ENCODE measurements at places on chromosomes 3 and 15.

DNA sequence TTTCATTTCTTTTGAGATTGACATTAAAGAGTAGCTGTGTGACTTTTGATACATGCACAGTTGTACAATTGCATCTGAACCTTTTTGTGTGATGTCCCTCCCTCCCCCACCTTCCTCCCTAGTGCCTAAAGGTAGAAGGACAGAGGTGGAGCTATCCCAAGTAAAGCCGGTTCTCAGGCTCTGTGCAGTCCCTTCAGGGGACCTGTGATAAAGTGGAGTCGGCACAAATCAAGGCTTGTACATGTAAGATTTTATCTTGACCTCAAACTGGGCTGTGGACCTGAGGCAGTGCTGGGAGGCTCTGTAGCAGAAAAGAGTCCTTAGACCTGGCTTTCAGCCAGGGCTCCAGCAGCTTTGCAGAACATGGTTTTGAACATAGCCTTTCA is 55.5 kb upstream of the CMTM7 start:
- DNase-seq: no peak

DNA sequence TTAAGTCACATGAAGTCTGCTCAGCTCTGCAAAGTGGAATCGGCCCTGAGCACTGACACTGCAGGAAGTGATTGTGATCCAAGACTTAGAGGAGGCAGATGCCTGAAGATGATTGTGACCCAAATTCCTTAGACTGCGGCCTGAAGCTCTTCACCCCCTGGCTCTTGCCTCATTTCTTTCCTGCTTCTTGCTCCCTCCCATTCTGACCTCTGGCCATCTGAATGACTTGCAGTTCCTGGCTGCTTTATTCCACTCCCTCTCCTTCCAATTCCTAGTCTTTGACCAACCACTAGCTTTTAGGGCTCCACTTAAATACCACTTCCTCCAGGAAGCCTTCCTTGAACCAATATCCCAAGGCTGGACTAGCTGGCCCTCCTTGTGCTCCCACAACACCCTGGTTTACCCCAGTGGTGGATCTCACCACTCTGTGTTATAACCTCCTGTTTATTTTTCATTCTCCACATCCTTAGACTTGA is 9.9 kb upstream of the EPB42 start:
- no peak for DNase-seq

- DNase-seq: no peak
These were observed 347.9 kb downstream of the NR2F2 start for GRCh38 chr15:96678386-96678785.

GRCh38 chr3:151895478-151896241 is 22.2 kb downstream of the SUCNR1 start:
- no peak for DNase-seq

GRCh38 chr3:23019596-23020300 is 183.4 kb upstream of the UBE2E2 start:
- DNase-seq: no peak

GRCh38 chr3:13379201-13379830 is 40.8 kb downstream of the NUP210 start:
- peak; percentile 35 for DNase-seq

GRCh38 chr3:193346259-193346658 is 32.3 kb downstream of the ATP13A5 start:
- DNase-seq: no peak

DNA sequence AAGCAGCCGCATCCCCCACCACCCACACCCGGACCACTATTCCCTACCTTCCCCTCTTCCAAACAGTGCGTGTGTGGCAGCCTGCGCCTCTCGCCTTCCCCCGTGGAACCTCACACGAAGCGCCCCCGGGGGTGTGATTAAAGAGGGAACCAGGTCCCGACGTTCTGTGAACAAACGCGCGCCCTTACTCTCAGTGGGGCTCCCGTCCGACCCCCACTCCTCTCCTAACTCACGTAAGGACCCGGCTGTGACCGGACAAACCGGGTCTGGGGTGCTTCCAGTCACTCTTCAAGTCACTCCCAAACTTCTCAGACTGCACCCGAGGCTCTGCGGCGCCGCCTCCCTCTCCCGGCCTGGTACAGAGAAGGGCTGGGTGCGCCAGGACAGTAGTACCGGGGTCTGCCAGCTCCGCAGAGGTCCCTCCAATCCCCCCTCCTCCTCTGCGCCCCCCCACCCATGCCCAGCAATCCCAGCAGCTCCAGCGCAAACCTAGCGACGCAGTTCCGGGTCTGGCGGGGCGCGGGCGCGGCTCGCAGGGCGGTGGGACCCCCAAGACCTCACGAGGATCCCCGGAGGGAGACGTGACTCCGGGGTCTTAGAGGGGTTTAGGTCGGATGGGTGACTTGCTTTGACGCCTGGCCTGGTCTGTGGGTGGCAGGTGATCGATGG is 574 bp downstream of the DUOXA1 start:
- no peak for DNase-seq

GRCh38 chr3:18410205-18410604 is 14.9 kb downstream of the SATB1 start:
- DNase-seq: no peak

- DNase-seq: no peak
These were observed 18.5 kb downstream of the RYK start for GRCh38 chr3:134232151-134232550.

GRCh38 chr15:51401051-51401780 is 59.8 kb downstream of the GLDN start:
- DNase-seq: no peak

DNA sequence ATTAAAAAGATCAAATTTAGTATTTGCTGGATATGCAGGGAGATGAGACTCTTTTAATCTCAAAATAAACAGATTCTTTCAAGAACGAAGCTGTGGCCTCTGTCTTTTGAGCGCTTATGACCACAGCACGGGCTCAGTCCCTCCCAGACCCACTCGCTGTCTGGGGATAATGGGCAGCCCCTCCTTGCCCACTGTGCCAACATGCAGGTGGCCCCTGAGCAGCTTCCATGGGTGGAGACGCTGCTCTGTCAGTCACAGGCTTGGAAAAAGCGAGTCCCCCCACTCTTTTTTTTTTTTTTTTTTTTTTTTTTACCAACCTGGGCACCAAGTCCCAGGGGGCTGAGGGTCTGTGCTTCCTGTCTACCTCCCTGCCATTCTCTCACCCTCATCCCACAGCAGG is 150.9 kb downstream of the LRRK1 start:
- DNase-seq: no peak

DNA sequence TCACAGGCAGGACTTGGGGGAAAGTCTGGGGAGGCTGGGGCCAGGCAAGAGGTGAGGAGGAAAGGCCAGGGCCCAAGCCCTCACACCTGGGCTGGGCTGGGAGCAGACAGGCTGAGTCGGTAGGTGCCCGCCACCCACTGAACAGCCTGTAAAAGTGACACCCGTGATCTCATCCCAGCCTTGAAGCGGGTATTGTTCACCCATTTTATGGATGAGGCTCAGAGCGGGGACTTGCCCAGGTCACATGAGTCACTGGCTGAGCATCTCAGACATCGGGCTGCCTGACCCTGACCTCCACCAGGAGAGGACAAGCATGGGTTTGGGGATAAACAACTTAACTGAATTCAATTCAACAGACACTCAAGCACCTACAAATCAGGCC is 52.0 kb upstream of the CTSH start:
- DNase-seq: no peak

GRCh38 chr15:42331235-42331634 is 28.1 kb upstream of the CAPN3 start:
- DNase-seq: no peak

GRCh38 chr15:60396560-60396957 is 1.2 kb downstream of the ANXA2 start:
- no peak for DNase-seq

DNA sequence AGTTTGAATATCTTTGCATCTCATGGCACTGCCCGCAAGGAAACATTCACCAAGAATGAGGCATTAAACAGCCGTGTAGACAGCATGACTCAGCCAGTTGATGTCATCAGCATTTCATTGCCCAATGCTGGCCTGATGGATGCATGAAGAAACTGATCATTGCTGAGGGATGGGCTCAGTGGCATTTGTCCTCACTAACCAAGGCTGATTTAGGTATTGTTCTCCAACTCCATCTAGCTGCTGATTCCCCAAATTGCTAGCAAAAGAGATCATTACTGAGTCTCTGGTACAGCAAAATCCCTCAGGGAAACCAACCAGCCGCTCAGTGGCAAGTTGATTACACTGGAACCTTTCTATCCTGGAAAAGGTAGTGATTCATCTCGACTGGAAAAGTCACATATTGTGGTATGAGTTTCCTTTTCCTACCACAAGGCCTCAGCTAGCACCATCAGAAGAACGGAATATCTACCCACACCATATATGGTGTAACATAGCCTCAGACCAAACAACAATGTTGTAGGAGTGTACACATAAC is 186.5 kb upstream of the GAP43 start:
- peak; percentile 2 for DNase-seq

DNA sequence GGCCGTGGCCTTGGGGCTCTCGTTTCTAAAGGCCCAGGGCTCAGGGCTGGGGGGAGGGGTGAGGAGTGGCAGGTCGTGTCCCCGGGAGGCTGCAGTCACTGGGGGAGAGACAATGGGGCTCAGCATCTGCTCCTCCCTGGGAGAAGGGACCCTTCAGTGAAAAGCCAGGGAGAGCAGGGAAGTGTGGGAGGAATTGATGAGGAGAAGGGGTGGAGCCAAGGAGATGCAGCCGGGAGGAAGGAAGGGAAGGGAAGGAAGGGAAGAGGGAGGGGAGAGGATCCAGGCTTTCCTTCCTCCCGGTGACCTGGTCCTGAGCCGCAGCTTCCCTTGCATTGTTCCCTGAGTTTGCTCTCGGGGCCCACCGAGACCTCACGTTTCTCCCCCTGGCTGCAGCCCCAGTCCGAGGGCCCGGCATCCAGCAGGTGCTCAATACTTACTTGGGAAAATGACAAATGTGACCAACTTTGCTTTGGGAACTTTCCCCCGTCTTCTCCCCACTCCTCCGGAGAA is 1.4 kb upstream of the ZNF710 start:
- DNase-seq: no peak

GRCh38 chr3:169448501-169448900 is 215.0 kb downstream of the MECOM start:
- DNase-seq: no peak

GRCh38 chr3:32354362-32354778 is 37.3 kb upstream of the CMTM7 start:
- no peak for DNase-seq

DNA sequence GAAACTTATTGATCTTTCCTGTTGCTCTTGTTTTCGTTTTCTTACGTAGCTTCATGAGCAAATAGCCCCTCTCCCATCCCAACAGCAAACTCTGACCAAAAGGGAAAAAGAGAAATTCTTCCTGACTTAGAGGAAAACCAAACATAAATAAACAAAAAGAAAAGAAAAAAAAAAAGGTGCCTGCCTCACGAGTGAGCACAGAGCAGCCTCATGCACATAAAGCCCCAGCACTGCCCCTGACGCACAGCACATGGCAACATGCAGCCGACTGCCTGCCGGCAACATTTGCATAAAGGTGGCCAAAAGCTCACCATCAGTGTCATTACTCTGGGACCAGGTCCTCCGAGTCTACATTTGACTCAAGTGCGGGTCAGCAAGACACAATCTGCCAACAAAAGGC is 6.4 kb downstream of the POC1A start:
- no peak for DNase-seq

GRCh38 chr3:14141602-14142341 is 16.9 kb downstream of the TMEM43 start:
- no peak for DNase-seq

GRCh38 chr15:38324939-38325647 is 72.5 kb downstream of the SPRED1 start:
- no peak for DNase-seq

DNA sequence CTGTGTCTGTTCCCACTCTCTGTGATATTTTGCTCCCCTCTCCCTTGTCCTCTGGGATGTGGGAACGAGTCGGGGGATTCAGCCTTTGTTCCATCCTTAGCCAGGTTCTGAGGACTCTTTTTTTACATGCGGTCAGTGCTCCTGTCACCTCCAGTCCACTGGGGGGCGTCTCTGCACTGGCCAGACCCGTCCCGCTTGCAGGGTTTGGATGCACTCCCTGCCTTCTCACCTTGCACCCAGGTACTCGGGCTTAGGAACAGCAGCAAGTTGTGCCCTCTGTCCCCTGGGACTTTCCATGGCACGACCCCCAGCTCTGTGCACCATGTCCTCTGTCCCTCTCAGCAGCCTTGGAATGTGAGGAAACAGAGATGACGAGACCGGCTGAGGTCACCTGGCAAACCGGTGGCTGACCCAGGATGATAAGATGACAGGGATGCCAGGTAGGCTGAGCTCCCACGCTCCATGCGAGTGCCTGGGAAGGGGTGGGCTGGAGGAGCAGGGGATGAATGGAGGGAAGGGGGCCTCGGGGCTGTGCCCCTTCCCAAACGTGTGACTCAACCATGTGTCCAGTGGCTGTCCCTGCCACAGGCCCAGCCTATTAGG is 27.3 kb upstream of the FGD5 start:
- DNase-seq: no peak

DNA sequence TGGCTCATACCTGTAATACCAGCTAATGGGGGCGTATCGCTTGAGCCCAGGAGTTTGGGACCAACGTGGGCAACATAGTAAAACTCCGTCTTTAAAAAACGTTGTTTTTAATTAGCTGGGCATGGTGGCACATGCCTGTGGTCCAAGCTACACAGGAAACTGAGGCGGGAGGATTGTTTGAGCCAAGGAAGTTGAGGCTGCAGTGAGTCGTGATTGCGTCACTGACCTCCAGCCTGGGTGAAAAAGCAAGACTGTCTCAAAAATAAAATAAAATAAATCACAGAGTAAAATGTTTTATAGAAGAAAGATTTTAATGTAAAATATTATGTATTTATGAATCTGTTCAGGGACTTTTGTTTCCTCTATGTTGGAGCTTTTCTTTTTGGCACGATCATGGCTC is 15.3 kb upstream of the STRIT1 start:
- no peak for DNase-seq

- DNase-seq: no peak
These were observed 48.7 kb upstream of the MDFIC2 start for GRCh38 chr3:70360979-70361760.

GRCh38 chr15:100901296-100901695 is 17.9 kb upstream of the LRRK1 start:
- DNase-seq: no peak

- no peak for DNase-seq
These were observed 138.4 kb downstream of the PLCL2 start for GRCh38 chr3:17023006-17023664.

- DNase-seq: no peak
These were observed 27.5 kb downstream of the PLSCR5 start for GRCh38 chr3:146577662-146578061.

DNA sequence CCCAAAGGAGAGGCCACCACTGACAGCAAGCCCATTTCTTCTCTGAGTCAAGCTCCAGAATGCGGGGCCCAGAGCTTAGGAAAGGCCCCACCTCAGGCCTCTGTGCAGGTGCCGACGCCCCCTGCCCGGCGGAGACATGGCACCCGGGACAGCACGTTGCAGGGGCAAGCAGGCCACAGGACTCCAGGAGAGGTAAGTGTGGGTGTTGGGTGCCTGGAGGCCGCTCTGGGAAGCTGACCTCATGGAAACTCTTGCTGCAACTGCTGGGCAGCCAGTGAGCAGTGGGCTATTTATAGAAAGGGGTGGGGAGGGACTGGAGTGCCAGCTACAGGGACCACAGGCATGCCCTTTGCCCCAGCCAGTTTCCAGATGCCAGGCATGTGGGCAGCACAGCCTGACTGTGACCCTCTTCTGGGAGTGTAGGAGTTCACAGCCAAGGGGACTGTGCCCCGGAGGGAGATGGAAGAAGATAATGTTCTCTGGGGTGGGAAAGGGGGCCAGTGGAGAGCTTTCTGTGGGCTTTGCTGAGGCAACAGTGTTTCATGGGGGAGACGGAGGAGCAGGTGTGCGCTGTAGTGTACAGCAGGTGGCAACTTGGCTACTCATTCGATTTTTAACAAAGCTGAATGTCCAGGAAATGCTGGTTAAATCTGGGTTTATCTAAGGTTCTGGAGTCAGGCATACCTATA is 23.7 kb downstream of the ALPK3 start:
- DNase-seq: peak; percentile 58
